Left renal pelvis (tissue), 4 donors: ENCODE measurements at places on chromosomes 1 and 21. TPM values are rescaled to one million over a fixed set of nuclear protein-coding genes. Genes with fewer than 3 reads are reported as not detected.

- DNase-seq: peak; percentile 45
These were observed 791 bp downstream of the USP24 start for GRCh38 chr1:55214212-55214933.

GRCh38 chr21:42535602-42536171 lies 22.0 kb downstream of the SLC37A1 start:
- DNase-seq: no peak

DNA sequence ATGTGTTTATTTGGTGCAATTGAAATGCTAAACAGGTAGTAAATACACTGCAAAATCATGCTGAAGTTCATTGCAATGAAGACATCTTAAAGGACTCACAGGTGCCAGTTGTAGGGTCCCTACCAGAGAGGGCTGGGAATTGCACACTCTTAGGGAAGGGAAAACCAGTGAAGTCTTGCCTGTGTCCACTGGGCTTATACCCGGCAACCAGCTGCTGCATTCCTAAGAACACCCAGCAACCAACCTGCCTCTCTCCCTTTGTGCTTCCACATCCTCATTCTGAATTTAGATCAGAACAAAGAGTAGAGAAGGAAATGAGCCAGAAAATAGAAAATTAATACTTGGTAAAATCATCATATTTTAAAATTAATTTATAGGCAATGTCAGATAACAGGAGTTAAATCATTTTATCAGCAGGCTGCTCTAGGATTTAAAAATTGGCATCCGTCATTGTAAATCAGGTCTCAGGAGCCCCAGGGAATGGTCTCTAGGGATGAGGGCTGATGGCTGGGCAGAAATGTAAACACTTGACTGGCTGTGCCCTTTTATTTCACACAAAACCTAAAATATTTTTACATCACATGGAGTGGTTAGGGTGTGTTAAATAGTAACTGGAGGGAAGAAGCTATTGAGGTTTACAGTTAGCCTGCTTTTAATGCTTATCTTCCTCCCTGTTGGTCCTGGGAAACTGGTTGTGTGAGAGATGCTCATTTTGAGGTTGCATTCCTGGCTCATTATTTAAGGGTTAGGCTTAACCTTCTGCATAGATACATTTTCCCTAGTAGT lies 31.3 kb downstream of the PTGFRN start:
- no peak for DNase-seq

DNA sequence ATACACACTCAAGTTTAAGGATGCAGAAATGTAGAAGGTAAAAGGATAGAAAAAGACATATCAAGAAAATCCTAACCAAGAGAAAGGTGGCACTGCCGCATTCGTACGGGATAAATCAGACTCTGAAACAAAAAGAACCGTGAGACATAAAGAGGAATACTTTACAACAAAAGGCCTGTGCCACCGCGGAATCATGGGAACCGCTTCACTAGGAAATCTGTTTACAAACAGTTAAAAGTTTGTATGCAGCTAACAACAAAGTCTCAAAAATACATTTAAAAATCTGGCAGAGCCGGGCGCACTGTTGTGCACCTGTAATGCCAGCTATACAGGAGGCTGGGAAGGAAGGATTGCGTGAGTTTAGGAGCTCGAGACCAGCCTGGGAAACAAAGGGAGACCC lies 8.1 kb downstream of the WRAP73 start:
- DNase-seq: no peak

GRCh38 chr1:7267493-7267892 lies 482.2 kb downstream of the CAMTA1 start:
- DNase-seq: no peak

GRCh38 chr21:35329940-35330660 lies 281.0 kb upstream of the RUNX1 start:
- no peak for DNase-seq

DNA sequence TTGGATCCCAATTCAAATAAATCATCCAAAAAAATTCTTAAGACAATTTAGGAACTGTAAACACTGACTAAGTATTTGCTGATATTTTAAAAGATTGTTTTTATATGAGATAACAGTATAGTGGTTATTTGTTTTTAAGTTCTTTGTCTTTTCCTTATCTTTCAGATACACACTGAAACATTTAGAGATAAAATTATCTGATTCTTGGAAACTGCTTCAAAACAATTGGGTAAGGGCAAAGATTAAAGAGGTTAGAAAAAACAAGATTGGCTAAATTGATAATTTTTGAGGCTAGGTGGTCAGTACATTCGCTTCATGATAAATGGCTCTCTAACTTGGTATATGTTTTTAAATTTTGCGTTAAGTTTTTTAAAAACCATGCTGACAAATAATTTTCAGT lies 117.3 kb downstream of the PSMG1 start:
- DNase-seq: no peak

- DNase-seq: no peak
These were observed 37.8 kb downstream of the SMAP2 start for GRCh38 chr1:40411294-40411693.

DNA sequence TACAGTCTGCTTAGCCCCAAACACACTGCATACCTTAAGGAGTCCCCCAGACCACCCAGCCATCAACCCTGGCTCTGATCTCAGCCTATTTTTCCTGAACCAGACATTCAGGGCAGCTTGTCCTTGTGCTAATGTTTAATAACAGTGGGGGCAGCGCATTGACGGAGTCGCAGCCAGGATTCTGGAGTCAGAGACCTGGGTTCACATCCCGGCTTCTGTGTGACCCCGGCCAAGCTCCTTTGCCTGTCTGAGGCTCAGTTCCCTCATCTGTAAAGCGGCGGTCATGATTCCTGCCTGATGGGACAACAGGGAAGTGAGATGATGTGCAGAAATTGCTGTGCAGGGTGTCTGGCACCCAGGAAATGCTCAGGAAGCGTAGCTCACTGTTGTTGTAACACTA lies 63.1 kb downstream of the MATN1 start:
- DNase-seq: no peak

DNA sequence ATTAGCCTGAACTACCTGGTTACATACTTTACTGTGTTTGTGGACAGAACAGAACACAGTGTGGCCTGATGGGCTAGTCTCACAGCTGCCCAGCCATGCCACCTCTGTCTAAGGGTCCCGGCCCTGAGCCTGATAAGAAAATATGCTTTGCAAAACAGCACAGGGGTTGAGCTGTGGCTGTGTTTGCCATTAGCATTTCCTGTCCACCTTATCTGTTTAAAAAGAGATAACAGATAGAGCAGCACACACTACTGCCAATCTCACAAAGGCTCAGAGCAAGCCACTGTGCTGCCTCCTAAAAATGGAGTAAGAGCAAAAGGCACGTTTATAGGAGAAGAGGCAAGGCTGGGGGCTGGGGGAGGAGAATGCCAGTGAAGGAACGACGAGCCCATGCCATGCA lies 95.0 kb downstream of the SUSD4 start:
- DNase-seq: no peak

- no peak for DNase-seq
These were observed 52.9 kb downstream of the SUCO start for GRCh38 chr1:172585861-172586260.

The OR10J1 gene
- polyA plus RNA-seq: not detected

The TTLL10 gene
- polyA plus RNA-seq: 0.79 TPM

The RHD gene
- 0.75 TPM for polyA plus RNA-seq

The TLCD4 gene
- 6.3 TPM for polyA plus RNA-seq

The FCGR3A gene
- polyA plus RNA-seq: 2.0 TPM

The TMPRSS3 gene
- polyA plus RNA-seq: 2.0 TPM
